Testis (tissue), 5 donors: ENCODE measurements at places on chromosomes 2 and 18. TPM values are rescaled to one million over a fixed set of nuclear protein-coding genes. Genes with fewer than 3 reads are reported as not detected.

- DNase-seq, result no peak
These were observed 423.7 kb downstream of the METTL4 start for GRCh38 chr18:2147476-2148230.

DNA sequence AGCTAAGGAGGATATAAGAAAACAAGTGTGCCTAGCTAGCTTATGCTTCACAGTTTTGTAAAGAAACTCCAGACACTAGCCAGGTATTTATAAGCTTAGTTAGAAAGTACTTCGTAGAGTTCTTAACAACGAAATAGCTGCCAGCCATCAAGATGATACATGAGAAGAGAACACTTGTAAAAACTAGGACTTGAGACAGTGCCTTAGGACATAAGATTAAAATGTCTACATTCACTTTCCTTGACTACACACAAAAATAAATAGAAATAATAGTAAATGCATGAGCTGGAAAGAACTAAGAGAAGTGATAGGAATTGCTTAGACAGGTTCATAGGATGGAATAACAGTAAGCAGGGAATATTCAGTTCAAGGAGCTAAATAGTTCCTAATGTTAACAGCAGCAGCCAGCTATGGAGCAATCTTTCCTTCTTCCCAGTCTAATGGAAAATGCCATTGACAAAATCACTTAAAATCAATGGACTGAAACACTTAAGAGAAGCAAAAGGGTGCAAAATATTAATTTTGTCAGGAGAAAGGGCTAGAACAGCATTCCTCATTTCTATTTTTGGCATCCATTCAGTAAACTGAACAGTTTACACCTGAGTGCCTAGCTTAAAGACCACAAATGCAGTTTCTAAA lies 186.6 kb downstream of the PDE11A start:
- no peak for DNase-seq

GRCh38 chr2:183214680-183215079 lies 90.4 kb downstream of the NUP35 start:
- no peak for DNase-seq

DNA sequence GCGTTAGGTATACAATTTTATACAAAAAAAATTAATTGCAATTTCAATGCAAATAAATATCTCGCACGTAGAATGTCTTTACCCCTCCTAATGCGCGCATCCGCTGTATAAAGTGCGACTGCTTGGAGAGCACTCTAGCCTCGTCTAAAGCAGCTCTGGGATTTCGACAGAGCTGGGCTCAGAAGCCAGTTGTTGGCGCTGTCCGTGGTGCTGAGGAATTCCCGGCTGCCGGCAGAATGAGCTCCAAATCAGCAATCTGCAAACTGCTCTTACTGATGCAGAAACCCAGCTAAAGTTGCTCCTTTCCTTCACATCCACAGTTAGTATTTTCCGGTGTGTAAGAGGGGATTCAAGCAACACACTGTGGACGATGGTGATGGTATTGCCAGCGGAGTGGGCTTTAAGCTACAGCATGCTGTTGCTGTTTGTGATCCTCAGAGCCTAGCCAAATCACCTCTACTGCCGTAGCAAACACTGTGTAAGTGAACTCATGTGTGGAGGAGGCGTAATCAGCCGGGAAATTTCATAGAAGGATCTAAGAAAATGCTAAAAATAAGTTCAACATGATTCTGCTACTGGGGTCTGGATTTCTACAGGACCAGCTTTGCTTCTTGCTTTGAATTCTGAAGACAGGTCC lies at the start of gene VWC2L:
Gene VWC2L, plus strand, starts transcription at position 137 of the 637 bp plus-strand sequence. CDS start 3,140 bp downstream, outside the sequence.
- DNase-seq, result peak; percentile 87

DNA sequence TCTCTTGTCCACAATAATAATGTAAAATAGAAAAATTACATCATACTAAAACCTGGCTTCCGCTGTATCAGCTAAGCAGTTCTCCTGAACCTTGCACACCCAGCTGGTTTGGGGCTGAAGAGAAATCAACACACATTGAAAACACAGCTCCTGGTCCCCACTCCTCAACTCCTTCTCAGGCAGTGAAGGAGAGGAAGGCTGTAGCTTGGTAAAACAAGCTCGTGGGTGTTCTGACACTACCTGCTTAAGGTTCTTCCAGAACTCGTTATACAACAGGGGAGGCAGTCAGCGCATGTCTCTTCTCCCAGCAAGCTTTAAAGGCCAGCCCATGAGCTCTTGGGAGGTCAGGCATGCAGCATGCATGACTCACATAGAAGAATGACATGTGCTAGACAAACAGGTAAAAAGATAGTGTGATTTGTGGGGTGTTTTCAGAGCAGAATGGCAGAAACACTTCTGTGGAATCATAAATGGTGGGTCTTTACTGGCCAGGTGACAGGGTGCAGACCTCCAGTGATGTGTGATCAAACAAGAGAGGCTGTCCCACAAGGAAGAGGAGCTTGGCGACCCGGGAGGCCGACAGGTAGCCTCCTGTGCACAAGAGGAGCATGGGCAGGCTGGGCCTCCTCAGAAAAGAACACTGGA lies 69.1 kb downstream of the UXS1 start:
- no peak for DNase-seq

GRCh38 chr18:37554399-37554787 lies 11.2 kb downstream of the CELF4 start:
- DNase-seq, result no peak

DNA sequence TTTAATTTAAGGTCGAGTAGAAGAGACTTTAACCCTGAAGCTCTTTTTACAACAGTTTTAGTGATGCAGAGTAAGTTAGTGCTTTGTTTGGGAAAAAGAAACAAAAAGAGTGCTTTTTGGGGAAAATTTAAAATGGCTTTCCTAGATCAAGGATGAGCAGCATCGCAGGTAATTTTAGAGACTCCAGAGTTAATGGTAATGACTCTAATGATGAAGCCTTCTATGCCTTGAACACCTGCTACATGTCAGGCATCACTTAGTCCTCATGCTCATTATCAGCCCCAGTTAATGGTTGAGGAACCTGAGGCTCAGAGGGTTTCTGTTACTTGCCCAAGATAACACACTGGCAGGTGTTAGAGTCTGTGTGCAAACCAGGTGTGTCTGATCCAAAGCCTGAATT lies 167.8 kb downstream of the ACOXL start:
- DNase-seq, result no peak

- no peak for DNase-seq
These were observed 48.8 kb downstream of the EIF5B start for GRCh38 chr2:99386011-99386410.

DNA sequence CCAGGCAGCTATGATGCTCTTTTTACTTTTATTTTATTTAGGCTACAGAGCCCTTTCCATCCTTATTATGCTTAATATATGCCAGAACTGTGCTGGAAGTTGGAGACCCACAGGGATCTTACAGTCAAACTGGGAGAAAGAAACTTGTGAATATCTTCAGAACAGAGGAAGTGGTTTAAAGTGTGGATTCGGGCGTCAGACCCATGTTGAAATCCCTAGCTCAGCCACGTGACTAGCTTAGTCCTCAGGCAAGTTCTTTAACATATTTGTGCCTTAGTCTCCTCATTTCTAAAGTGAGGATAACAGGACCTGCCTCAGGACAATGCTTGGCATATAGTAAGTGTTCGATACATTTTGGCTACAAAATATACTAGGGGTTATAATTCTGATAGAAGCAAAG lies 59.1 kb downstream of the MAP3K20 start:
- DNase-seq, result no peak

DNA sequence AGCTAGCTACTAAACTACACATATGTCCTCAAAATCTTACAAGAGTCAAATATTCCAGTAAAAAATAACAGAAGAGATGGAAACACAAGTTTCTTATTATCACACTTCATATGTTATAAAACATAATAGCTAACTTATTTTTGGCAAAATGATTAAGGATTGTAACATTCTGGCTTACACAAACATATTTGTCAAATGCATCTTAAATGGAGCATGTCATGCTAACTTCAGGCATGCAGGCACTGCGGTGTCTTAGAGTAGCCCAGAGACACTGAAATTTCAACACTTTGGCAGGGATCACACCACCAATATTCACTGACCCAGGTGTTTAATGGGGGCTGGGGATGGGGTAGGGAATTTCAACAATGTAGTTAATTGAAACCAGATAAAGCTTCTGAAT lies 51.6 kb downstream of the LDAH start:
- DNase-seq, result no peak

DNA sequence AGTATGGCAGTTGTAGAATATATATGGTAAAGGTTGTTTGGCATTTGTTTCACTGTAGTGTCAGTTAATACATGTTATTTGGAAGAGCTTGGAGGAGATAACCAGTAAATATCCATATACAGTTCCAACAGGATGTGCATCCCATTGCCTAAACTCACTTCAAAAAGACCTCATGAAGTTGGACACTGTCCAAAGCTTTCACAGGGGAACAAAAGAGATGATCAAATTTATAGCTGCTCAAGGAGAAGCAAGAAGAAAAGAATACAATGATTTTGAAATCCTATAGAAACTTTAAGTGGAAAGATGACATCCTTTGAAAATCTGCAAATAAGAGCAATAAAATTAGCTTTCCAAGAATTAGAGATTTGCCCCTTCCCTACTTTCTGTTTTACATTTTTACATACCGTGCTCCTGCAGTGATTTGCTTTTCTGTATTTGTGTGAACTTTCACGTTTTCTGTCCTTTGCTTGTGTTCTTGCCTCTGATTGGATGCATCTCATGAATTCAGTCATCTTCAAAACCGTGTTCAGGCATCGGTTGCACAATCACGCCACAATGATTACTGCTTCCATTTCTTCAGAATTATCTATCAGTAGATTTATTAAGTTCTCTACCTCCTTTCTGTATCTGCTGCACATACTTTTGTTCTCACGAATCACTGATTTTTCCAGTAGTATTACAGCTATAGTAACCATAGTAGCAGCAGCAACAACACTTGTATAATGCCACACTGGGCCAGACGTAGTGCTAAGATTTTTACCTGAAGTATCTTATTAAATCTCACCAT lies 83.8 kb downstream of the PARD3B start:
- DNase-seq, result no peak

GRCh38 chr2:169823996-169824372 lies 721 bp downstream of the METTL5 start:
- DNase-seq, result no peak

GRCh38 chr2:11703700-11704099 lies 33.7 kb upstream of the NTSR2 start:
- DNase-seq, result no peak

GRCh38 chr2:1186421-1186820 lies 226.8 kb upstream of the TPO start:
- DNase-seq, result no peak

- DNase-seq, result no peak
These were observed 5.1 kb downstream of the POLR1B start for GRCh38 chr2:112547333-112547732.

DNA sequence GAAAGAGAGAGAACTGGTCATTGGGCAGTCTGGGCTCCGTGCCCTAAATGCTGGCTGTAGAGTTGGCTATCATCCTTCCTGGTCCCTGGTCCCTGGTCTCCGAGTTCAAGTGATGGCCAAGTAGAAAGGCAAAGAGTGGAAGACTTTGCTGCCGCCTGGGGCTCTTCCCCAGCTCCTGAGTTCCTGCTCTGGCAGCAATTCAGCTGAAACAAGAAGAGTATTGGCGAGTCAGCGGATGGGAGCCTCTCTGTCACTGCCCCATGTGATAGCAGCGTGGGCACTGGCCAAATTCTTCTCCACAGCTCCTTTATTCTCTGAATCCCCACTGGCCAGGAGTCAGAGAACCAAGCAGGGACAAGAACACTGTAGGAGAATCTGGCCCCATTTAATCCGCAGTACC lies 351.0 kb upstream of the POU3F3 start:
- DNase-seq, result peak; percentile 22

GRCh38 chr2:20350041-20350712 lies 467 bp downstream of the PUM2 start:
- peak; percentile 65 for DNase-seq

DNA sequence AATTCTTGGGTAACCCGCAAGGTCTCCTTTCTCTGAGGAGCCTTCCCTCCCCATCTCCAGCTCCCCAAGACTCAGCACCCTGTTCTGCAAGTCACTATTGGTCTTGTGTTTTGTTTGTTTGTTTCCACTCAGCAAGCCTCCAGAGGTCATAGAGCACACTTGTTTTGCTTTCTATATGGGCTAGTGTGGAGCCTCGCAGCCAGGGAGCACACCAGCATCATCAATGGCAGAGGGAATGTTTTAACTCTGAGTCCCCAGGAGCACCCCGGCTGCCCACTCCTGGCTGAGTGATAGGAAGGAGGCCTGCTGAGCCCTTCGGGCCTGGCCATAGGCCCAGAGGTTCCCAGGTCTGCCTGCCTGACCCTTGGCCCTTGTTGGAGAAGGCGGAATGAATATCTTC lies 36.6 kb downstream of the GLI2 start:
- no peak for DNase-seq

DNA sequence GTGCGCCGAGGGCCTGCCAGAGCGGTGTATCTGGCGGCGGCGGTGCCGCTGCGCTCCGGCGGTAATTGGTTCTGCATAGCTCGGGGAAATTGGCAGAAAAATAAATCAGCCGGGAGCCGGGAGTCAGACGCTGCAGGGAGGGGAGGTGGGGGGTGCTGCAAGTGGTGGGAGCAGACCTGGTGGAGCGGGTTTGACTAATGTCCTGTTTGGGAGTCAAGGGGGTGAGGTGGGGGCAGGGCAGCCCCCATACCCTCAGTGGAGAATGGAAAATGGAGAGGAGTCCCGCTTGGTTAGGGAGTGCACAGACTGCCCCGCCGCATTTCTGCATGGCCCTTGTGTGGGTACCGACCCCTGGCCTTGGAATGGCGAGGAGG lies 107.3 kb downstream of the DYSF start:
- DNase-seq, result no peak

- no peak for DNase-seq
These were observed 14.8 kb downstream of the SP110 start for GRCh38 chr2:230205034-230205433.

DNA sequence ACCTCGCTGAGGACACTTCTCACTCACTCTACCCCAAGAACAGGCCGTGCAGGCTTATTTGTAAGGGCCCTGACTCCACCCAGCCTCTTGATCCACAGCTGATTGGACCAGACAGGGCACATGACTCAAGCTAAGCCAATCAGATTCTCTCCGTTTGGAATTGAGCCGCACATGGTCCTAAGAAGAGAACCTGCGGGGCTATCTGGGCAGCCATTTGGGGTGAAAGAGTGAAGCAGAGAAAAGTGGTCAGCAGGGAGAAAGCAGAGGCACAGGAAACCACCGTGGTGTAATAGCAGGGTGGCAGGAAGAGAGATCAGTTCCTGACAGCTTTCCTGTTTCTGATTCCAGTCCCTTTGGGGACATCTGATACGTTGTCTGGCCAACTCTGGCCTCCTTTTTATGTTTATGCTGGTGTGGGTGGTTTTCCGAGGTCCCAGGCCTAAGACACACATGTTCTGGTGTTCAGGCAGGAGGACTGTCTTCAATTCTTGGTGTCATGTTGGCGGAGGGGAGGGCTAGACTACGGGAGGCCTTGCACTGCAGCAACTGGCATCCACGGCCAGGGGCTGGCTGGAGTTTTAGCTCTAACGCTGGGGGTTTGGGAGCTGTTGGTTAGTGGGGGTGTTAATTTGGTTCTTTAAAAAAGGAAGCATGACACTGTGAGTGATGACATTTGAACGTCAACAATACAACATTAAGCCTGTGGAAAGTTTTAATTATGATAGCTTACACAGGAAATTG lies 26.1 kb upstream of the SPTBN1 start:
- peak; percentile 75 for DNase-seq

Gene GAREM2
- 4.6 TPM for polyA plus RNA-seq

Gene YWHAQ
- polyA plus RNA-seq, result 374 TPM

Gene MALL
- polyA plus RNA-seq, result 17.4 TPM

Gene B4GALT6
- polyA plus RNA-seq, result 12.1 TPM

Gene BZW1
- polyA plus RNA-seq, result 267 TPM

Gene AQP12A
- not detected for polyA plus RNA-seq

Gene OBSL1
- 312 TPM for polyA plus RNA-seq

Gene UPP2
- not detected for polyA plus RNA-seq
